ENCODE measurements at places on chromosomes 11 and 22.

DNA sequence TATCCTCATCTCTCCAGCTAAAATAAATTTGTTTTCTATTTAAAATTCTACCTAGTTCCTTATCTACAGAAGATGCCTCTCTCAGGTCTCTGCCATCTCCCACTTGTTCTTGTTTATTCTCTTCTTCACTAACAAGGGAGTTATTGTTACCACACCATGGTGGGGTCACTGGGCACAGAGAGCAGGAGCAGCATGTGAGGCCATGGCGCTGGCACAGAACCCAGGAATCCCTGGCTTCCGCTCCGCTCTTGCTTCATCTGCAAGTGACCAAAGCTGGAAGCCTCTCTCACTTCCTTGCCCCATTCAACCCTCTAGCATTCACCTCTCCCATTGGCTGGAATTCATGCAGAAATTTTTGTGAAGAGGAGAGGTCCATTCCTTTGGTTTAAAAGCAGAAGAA lies 190.7 kb upstream of the NCAM1 start:
- no peak for DNase-seq

DNA sequence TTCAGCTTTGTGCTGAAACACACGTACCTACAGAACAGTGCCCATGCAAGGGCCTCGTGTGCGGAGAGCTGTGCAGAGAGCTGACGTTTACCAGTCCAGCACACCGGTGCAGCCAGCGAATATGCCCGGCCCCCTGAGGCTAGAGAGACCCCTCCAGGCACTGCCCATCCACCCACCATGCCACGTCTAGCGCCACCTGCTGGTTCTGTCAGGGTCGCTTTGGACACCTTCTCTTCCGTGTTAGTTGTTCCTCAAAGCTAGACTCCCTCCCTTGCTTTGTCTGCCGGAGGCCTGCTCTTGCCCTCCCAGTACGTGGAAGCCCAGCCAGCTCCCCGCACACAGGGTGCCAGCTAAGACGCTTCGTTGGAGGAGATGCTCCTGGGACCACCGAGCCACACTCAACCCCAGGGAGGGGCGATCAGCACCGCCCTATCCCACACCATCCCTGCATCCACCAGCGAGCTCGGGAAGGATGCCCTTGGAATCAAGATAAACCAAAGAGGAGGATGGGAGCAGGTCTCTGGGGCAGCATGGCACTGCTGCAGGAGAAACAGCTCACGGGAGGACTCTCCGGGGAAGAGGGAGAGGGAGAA lies 43.4 kb downstream of the CPT1A start:
- DNase-seq = peak; percentile 37

- no peak for DNase-seq
Observed at GRCh38 chr11:83521647-83522596, 235.8 kb upstream of the CCDC90B start.

DNA sequence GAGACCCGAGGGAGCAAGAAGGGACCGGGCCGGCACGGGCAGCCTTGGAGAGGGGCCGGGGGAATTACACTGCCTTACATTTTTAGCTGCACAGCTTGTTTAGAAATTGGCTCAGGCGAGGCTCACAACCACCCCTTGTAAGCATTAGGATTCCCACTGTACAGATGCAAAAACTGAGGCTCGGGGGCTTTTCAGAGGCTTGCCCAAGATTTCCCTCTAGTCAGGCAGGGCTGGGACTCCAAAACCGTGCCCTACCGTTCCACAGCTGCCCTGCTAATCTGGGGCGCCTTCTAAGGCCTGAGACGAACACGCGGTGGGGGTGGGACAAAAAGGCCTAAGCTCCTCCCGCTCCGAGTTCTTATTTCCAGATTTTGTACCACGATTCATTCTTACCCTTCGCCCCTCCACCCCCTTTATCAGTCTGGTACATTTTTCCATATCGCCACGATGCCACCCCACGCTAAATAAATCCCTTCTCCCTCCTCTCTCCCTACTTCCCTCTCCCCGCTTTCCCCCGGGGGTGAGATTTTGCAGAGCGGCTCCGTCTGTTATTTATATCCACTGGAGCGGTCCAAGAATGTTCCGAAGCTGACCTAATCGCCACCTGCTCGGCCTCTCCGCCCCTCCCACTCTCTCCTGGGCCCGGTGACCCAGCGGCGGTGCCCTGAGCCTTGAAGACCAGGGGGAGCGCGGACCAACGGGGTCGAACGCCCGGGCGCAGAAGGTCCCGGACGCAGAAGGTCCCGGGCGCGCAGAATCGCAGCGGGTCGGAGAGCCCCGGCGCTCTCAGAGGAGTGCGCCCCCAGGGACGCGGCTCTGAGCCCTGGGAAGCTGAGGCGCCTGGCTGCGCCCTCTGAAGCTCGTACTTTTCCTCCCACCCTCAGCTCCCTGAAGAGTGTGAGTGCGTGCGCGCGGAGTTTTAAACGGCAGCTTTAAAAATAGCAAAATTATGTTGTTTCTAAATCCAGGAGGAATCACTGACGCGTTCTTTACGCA lies 764 bp upstream of the PACSIN3 start:
- peak; percentile 35 for DNase-seq

GRCh38 chr22:33421859-33422258 lies 363.7 kb upstream of the SYN3 start:
- no peak for DNase-seq

DNA sequence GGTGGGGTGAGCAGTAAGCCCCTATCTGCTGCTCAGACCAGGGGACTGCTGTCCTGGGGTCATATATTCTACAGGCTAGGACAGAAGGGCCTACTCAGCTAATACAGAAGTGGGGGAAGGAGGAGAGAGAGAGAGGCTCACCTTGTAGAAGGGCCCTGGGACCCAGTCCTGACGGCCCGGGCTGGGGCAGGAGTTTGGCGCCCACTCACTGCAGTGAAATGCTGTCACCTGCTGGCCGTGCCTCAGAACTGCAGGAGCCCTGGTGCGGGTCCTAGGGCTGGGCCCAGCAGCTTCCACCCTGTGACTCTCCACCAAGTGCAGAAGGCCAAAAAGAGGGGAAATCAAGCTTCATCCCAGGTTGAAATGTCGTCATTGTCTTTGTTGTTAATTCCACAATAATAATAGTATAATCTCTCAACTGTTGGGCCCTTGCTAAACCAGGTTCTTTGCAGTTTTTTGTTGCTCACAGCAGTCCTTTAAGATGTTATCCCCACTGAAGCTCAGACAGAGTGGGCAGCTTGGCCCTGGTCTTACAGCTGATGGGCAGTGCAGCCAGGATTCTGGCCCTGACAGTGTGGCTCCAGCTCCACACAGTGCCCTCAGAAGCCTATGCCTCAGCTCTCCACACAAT lies 29.6 kb downstream of the TRIM29 start:
- peak; percentile 41 for DNase-seq

DNA sequence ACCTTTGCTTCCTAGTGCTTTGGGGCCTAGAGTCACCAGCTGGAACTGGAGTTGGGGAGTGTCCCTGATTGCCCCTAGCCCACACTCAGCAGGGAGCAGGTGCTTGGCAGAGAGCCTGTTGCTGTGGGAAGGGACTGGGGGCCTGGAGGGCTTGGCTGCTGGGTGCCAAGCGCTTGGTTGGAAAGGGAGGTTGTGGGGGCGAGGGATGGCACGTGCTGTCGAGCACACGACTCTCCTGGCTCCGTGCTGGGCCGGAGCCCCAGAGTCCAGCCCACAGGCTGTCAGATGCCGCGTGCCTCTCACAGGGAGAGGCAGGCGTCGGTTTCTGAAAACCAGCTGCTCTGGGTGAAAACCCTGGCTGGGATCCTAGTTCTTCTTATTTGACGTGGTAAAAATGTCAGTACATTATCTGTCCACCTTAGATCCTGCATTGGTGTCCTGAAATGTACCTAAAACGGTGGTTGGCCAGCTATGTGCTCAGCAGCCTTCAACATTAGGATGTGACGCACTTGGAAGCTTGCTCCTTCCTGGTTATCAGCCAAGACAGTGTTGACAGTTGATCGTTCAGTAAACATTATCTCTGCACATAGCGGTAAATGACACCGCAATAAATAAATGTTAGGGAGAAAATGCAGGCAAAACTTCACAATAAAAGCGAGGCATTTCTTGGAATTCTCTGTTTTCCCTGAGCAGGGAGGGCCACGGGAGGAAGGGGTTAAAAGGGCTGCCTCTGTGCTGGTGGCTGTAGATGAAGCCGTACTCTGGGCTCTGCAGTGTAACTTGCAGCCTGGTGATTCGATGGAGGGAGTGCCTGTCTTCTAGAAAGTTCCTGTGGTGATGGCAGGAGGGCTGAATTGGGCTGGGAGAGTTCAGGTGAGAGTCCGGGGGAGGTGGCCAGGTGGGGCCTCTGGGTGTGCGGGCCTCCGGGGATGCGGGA lies 29.2 kb downstream of the GRAMD4 start:
- no peak for DNase-seq

DNA sequence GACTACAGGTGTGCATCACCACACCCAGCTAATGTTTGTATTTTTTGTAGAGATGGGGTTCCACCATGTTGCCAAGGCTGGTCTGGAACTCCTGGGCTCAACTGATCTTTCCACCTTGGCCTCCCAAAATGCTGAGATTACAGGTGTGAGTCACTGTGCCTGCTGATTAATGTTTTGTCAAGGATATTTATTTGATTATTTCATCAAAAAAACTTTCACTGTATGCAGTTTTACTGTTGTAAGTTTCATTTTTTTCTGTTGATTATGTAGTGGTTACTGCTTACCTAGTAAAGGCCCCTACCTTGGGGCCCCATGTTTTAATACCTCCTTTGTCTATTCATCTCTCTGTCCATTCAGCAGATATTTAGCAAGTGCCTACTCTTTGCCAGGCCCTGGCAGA lies 16.7 kb upstream of the FAM168A start:
- no peak for DNase-seq

GRCh38 chr22:22943521-22944267 lies 56.1 kb downstream of the IGLL5 start:
- no peak for DNase-seq

GRCh38 chr11:66467034-66467659 lies 442 bp downstream of the PELI3 start:
- DNase-seq = peak; percentile 52

DNA sequence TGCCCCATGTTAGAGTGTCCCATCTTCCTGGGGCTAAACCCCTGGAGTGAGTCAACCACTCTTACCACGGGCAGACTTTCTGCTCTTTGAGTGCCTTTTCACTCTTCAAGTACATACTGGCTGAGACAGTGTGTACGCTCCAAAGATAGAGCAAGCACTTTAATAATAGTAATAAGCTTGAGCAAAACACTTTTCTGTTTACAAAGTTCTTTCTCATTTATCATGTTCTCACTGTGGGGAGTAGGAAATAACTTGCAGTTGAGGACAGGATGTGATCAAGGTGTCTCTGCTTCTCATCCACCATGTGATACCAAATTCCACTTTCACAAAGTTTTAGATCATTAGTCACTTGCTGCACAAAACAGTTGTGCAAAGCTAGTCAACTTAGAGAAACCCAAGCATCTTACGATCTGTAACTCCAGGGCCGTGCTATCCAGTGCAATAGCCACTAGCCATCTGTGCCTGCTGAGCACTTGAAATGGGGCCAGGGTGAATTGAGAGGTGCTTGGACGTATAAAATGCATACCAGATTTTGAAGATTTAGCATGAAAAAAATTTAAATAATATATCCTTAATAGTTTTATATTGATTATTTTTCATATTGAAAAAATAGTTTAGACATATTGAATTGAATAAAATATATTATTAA lies 135.3 kb downstream of the KIF18A start:
- no peak for DNase-seq

GRCh38 chr11:104823657-104824056 lies 74.6 kb downstream of the CASP12 start:
- DNase-seq = no peak

GRCh38 chr11:108693852-108694251 lies 29.0 kb downstream of the DDX10 start:
- no peak for DNase-seq

- DNase-seq = no peak
Observed at GRCh38 chr11:11622772-11623171, 967 bp upstream of the GALNT18 start.

DNA sequence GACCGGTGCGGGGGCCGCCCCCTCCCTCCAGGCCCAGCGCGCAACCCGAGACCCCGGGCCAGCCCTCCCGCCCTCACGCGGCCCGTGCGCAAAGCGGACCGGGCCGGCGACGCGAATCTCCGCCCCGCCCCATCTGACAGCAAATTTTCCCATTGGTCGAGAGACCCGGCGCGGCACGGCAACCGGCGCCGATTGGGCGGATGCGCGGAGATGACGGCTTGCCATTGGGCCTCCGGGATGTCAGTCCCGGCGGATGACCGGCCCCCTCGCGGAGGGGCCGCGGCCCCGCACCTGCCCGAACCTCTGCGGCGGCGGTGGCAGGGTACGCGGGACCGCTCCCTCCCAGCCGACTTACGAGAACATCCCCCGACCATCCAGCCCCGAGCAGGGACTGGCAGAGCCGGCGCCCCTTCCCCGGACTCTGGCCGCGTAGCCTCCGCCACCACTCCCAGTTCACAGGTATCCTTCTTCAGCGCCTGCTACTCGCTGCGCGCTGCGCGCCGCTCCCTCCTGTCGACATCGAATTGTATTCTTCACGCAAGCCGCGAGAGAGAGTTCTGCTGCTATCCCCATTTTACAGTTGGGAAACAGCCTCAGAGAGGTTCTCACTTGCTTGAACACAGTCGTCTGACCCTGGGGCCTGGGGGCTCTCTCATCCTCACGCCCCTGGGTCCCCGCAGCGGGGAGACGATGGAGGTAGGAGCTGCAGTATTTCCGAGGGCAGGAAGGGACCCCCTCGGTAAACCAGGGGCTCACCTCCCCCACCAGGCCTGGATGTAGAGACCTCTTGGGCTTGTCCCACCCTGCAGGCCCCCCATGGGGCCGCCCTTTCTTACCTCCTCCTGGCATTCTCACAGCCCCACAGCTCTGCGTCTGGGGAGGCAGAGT lies at the start of gene ARVCF:
ARVCF (minus strand) TSS at position 90 of the 888 bp plus-strand sequence. CDS start 26,029 bp downstream, outside the sequence.
- peak; percentile 91 for DNase-seq

GRCh38 chr11:75667255-75667830 lies 1.5 kb downstream of the MAP6 start:
- DNase-seq = no peak

Data from effector memory CD8-positive, alpha-beta T cell (primary cell).